ENCODE measurements at places on chromosomes 7 and 10.

DNA sequence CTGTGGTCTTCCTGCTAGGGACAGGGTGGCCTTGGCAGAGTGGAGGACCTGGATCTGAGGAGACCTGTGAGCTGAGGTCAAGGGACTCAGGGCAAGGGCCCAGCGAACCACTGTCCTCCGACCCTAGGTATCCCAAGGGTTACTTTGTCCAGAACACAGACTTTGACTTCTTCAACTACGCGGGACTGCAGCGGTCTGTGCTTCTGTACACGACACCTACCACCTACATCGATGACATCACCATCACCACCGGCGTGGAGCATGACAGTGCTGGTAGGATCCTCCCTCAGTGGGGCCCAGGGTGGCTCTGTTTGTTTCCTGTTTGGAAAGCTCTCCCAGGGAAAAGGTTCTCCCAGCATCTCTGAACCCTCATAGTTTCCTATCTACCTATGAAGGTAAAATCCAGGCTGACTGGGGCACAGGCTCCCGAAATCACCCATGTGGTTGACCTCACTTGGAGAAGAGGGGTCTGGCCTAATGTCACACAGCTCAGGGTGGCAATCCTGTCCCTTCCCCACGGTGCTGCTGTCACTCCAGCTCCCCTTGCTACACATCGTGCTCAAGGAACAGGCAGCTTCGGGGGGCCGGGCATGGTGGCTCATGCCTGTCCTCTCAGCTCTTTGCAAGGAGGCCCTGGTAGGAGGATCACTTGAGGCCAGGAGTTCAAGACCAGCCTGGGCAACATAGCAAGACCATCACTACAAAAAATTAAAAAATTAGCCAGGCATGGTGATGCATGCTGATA lies 57.6 kb downstream of the ZNF727 start:
- no peak for DNase-seq

- no peak for DNase-seq
Observed at GRCh38 chr10:98332623-98333269, 64.8 kb upstream of the LOXL4 start.

DNA sequence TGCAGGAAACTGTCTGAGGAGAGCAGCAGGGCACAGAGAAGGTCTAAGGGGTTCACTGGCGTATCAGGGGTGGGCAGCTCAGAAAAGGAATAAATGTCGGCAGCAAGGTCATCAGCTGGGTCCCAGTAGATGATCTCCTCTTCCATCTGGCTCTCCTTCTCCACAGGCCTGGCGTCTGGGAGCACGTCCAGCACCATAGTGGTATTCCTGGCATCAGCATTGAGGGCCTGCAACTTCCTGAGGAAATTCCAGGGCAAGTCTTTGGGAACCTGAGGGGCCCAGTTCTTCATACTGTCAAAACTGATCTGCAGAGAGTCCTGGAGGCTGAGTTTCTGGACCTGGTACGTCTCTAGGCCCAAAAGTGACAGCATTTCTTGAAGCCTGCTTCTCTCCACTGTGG lies 9.6 kb upstream of the MRPS24 start:
- DNase-seq, result no peak

GRCh38 chr7:152180587-152180986 lies 155.1 kb downstream of the GALNT11 start:
- no peak for DNase-seq

GRCh38 chr7:8938044-8938805 lies 504.8 kb downstream of the NXPH1 start:
- DNase-seq, result no peak

- DNase-seq, result no peak
Observed at GRCh38 chr10:28367413-28367812, 64.5 kb upstream of the MPP7 start.

GRCh38 chr10:77049896-77050295 lies 587.7 kb downstream of the KCNMA1 start:
- no peak for DNase-seq

GRCh38 chr10:43048301-43049051 lies 28.4 kb upstream of the RET start:
- DNase-seq, result no peak

DNA sequence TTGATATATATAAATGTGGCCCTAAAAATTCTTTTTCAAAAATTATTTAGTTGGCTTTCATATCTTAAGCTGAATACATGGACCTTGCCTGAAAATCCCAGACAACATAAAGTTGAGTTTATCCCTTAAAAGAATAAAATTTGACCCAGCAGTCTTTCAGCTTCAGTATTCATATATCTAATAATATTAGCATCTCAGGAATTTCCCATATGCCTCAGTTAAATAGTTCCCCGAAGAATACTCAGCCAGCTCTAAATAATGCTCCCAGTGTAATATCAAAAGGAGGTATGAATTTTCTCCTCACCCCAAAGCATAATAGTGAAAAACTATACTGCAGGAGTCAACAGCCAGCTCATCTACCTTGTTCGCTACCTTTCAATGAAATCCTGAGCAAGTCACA lies 145.9 kb downstream of the CTNNA3 start:
- DNase-seq, result no peak

DNA sequence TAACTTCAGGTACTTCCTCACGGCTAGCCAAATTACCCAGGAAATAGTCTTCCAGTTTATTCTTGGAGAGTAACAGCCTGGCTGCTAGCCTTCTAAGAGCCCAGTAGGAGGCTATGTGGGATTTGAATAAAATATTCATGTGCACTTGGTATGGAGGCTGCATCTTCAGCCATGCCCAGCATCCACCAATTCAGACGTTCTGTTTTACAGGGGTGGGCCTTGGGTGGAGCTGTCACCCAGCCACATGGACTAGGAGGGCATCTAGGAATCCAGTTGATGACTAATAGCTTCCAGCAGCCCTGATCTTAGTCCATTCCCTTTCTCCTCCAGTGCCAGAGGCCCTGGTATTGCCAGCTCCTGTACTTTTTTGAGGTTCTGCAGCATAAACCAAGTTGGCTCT lies 66.3 kb upstream of the ZRANB1 start:
- DNase-seq, result no peak

DNA sequence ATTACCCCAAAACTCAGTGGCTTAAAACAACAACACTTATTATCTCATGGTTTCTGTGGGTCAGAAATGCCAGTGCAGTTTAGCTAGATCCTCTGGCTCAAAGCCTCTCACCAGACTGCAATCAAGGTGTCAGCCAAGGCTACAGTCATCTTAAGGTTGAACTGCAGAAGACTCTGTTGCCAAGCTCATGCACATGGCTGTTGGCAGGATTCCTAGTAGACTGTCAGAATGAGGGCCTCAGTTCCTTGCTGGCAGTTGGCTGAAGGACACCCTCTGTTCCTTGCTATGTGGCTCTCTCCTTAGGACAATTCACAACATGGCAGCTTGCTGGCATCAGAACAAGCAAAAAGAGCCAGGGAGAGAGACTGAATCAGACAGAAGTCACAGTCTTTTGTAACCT lies 34.7 kb downstream of the TOMM7 start:
- no peak for DNase-seq

GRCh38 chr10:126155528-126155927 lies 232.7 kb downstream of the ADAM12 start:
- no peak for DNase-seq

DNA sequence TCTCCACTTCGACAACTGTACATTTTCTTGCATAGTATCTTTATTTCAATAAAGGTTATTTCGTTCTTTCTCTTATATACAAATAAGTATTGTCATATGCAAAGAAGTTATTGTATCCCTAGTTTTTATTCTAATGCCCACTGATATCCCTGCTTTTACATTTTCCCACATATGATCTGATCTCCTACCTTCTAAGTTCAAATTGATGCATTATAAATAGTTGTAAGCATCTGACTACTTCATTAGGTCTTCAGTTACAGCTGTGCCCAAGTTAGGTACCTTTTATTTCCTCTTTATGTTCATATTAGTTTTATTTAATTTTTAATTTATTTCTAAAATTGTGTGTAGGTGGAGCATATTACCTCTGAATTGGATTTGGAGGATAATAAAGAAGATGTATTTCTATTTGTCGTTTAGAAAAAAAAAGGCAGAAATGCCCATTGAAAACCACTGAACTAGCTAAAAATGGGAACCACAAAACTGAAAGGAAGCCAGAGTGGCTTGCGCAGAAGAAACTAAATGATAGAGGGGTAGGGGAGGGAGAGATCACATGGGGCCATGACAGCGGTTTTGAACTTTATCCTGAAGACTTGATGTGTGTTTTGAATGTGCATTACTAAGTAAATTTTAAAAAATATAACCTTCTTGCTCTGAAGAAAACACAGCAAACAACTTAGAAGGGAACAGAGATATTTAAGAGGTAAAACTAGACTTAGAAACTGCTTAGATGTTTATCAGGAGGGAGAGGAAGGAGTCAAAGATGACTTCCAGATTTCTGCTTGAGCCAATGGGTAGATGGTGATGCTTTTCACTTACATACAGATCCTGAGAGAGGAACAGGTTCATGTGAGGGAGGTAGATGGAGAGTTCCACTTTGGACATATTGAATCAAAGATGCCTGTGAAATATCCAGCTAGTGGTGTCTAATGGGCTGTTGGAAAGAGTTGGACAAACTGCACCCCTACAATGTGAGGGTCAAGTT lies 9.3 kb upstream of the ZC3HAV1L start:
- DNase-seq, result peak; percentile 69

- DNase-seq, result no peak
Observed at GRCh38 chr7:117023325-117023854, 70.1 kb downstream of the ST7 start.

DNA sequence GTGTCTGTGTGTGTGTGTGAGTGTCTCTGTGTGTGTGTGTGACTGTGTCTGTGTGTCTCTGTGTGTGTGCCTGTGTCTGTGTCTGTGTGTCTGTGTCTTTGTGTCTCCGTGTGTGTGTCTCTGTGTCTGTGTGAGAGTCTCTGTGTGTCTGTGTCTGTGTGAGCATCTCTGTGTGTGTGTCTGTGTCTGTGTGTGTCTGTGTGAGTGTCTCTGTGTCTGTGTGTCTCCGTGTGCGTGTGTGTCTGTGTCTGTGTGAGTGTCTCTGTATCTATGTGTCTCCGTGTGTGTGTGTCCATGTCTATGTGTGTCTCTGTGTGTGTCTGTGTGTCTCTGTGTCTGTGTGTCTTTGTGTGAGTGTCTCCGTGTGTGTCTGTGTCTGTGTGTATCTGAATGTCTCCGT lies 120.4 kb downstream of the SH2D4B start:
- no peak for DNase-seq

GRCh38 chr10:3781468-3782145 lies 3.4 kb downstream of the KLF6 start:
- peak; percentile 54 for DNase-seq

DNA sequence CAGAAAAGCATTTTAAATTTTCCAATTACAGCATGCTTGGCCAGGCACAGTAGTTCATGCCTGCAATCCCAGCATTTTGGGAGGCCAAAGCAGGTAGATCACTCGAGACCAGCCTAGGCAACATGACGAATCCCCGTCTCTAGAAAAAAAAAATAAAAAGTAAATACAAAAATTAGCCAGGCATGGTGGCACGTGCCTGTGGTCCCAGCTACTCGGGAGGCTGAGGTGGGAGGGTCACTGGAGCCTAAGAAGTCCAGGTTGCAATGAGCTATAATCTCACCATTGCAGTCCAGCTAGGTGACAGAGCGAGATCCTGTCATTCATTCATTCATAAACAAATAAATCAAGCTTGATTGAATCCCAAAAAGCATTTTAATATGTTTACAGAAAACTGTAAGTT lies 234.9 kb downstream of the PARD3 start:
- no peak for DNase-seq

DNA sequence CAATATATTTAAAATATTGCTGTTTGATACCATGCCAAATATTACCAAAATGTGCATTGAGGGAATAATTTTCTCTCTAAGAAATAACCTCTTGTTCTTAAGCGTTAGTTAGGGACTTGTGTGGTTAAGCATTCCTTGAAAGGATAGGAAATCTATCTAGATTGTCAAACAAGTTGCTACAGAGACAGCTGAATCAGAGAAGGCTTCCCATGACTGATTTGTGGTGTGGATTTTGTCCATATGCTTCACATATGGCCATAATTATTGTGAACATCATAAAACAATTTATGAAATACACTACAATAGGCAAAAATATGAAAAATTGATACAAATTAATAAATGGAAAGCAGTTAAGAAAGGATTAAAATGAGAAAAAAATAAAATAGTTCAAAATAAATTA lies 96.3 kb downstream of the GNAT3 start:
- no peak for DNase-seq

GRCh38 chr10:35040760-35041501 lies 49.2 kb downstream of the CUL2 start:
- DNase-seq, result no peak

All from NB4 (cell line).